ENCODE measurements at places on chromosomes 2 and 18.

DNA sequence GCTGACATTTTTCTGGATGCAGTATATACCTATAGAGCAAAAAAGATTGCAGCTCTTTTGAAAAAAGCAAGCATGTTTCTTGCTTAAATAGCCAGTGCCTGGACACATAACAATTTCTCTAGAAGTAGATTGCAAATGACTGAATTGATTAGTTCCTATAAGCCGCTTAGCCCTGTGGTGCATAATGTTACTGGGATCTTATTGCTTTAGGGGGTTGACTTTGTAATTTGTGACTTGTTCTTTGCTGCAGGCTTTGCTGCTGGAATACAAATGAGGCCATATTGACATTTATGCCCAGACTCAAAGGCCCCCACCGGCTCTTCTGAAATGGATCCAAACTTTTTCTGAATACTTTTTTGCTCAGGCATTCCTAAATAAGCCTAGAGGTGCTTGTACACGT, 182.6 kb downstream of the SH3BP4 start:
- no peak for DNase-seq

- DNase-seq, result no peak
These were observed 80.7 kb downstream of the PSMG2 start for GRCh38 chr18:12783524-12783923.

DNA sequence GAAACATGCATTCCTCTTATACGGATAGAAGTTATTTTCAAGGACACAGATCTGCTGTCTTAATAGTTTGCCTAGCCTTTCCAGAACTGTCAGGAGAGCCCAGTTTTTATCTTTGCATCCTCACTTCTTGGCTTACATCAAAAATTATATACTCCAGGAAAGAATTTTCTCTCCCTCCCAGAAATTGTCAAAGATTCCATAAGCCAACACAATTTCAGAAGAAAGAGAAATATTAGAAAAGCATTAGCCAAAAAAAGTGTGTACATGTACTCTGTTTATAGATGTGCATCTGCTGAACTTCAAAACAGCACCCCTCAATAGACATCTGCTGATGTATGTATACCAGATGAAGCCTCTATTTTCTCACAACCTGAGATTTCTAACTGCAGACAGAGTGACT, 210.4 kb downstream of the METTL4 start:
- DNase-seq, result no peak

- DNase-seq, result no peak
These were observed 89.4 kb upstream of the MCFD2 start for GRCh38 chr2:47004905-47005495.

GRCh38 chr2:105114551-105114950, 76.7 kb downstream of the MRPS9 start:
- DNase-seq, result no peak

DNA sequence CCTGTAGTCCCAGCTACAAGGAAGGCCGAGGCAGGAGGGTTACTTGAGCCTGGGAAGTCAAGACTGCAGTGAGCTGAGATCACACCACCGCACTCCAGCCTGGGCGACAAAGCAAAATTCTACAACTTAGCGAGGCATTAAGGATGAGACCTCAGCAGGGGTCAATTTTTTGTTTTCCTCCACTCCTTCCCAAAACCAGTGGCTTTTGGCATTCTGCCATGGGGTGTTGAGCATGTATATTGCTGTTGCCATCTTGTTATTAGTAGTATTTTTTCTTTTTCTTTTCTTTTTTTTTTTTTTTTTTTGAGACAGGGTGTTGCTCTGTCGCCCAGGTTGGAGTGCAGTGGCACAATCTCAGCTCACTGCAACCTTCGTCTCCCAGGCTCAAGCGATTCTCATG, 8.9 kb upstream of the GIGYF2 start:
- no peak for DNase-seq

GRCh38 chr18:13019301-13019700, 28.1 kb downstream of the CEP192 start:
- DNase-seq, result no peak

GRCh38 chr2:68458981-68459380, 8.1 kb downstream of the FBXO48 start:
- no peak for DNase-seq

- no peak for DNase-seq
These were observed 114.7 kb upstream of the CYP1B1 start for GRCh38 chr2:38190542-38191218.

- no peak for DNase-seq
These were observed 207.3 kb upstream of the DDX18 start for GRCh38 chr2:117607202-117607601.

- DNase-seq, result no peak
These were observed 230.9 kb downstream of the RBM43 start for GRCh38 chr2:151030663-151031230.

GRCh38 chr2:221911321-221911720, 339.2 kb upstream of the EPHA4 start:
- no peak for DNase-seq

GRCh38 chr18:74128159-74128558, 19.5 kb downstream of the FBXO15 start:
- DNase-seq, result no peak

DNA sequence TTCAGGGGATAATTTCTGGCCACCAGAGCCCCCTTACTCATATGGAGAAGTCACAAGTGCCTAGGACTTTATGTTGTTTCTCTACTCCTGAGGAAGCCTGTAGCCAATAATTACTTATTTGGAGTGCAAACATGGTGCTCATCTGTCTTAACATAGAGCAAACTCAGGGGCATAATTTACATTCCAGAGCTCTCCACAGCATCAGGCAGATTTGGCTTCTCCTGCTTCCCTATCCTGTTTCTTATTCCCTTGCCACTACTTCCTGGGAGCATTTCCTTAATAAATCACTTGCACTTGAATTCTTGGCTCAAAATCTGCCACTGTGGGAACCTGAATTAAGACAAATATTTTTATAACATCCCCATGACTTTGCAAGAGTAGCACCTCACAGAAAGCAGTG, 960.9 kb downstream of the SOCS6 start:
- no peak for DNase-seq

DNA sequence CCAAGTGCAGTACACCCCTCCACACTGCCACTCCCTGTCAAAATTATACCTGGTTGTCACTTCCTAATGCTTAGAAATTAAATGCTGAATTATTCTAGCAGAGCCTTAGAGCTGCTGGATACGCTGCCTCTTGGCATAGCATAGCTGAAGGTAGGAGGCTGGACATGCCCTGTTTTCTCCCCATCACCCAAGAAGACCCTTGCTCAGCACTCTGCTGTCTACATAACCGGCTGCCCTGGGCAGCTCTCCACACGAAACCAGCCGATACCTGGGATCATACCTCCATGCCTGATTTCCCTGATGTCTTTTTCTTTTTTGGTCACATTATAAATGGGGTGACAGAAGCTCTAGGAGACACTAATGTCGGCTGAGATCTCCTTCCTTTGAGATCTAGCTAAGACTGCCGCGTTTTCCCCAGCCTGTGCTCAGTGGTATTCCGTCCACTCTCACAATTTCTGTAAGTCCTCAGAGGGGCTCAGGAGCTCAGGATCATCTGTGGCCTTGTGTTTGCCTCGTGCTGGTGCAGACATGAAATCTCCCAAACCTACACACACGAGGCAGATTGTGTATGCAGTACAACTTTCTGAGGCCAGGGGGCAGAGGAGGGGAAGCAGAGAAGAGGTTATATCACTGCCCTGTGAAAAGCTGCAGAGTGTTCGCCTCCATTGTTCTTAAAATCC, 13.5 kb upstream of the ZAP70 start:
- DNase-seq, result peak; percentile 59

Data from activated T-cell treated with anti-CD3 and anti-CD28 coated beads for 24 hours (primary cell).